ENCODE measurements at places on chromosomes 1 and 21. TPM values are rescaled to one million over a fixed set of nuclear protein-coding genes. Genes with fewer than 3 reads are reported as not detected.

DNA sequence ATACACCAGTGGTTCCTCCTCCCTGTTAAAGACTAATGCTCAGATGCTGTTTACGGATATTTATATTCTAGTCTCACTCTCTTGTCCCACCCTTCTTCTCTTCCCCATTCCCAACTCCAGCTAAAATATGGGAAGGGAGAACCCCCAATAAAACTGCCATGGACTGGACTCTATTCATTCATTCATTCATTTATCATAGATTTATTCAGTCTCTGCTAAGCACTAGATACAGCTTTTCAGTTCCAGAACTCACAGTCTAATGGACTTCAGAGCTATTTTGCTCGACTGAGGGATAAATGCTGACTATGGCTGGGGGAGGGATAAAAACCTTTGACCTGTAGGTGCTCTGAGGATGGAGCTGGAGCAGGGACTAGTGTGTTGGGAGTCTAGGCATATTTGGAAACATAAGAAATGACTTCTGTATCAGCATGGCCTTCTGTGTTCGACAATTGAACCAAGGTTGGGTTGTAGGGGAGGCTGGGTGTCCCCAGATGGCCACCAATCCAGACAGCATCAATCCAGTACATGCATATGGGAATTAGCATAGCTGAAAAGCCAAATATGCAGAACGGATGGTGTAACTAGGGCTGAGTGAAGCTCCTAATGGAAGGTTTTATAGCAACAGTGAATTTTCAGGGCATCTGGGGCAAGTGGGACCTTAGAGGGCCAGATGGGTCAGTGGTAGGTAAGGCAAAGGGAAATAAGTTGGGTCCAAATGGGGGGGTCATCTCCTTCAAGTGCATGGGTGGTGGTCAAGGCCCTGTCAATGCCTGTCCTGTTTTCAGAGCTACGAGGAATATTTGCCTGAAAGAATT lies 4.1 kb downstream of the APOA2 start:
- H3K27ac ChIP-seq: no peak overlapping the region
- DNase-seq: no peak
- no peaks in the 10 kb centered on the region for H3K4me1 ChIP-seq
- no peaks in the 10 kb centered on the region for H3K36me3 ChIP-seq

ARHGEF11 gene
- 113 TPM for total RNA-seq

- DNase-seq: no peak
- no peak overlapping the region for H3K4me3 ChIP-seq
- H3K27ac ChIP-seq: no peak overlapping the region
- no peaks in the 10 kb centered on the region for H3K36me3 ChIP-seq
Observed at GRCh38 chr1:89688607-89689006, 55.7 kb downstream of the LRRC8C start.

DNA sequence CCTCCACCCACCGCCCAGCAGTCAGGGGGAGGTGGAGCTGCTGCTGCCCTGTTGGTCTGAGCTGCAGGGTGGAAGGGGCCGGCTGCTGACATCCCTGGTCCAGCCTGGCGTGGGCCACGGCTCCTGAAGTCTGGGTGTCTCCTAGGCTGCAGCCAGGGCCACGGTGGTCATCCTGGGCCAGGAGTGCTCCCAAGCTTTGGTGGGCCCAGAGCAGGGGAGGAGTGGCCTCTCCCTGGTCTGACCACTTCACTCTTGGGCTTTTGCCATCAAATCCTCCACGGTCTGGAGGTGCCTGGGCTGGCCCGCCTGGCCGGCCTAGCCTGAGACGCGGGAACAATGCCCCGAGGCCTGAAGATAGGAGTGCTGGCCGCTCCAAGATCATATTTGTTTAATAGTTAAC lies 5.8 kb downstream of the PRDM16 start:
- DNase-seq: no peak
- H3K4me1 ChIP-seq: peaks cover 5% of the 10 kb centered on the region
- H3K27me3 ChIP-seq: no peaks in the 10 kb centered on the region
- no peak overlapping the region for H3K27ac ChIP-seq
- no peak overlapping the region for H3K4me3 ChIP-seq
- no peaks in the 10 kb centered on the region for H3K36me3 ChIP-seq

DNA sequence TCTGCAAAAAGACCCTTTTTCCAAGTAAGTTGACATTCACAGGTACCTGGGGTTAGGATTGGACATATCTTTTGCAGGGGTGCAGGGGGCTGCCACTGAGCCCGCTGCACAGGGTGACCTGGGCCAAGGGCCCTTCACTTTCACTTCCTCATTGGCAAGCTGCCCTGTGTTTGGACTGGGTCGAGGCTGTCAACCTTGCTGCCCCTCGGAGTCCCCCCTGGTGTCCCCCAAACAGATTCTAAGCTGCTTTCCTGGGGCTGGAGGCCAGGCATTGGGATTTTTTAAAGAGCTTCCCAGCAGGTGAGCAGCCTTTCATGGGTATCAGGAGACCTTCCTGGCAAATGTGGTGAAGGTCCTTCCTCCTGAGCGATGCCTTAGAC lies 7.9 kb upstream of the UMODL1 start:
- H3K4me1 ChIP-seq: no peaks in the 10 kb centered on the region
- no peak overlapping the region for H3K27ac ChIP-seq
- H3K4me3 ChIP-seq: no peak overlapping the region
- no peaks in the 10 kb centered on the region for H3K36me3 ChIP-seq

DNA sequence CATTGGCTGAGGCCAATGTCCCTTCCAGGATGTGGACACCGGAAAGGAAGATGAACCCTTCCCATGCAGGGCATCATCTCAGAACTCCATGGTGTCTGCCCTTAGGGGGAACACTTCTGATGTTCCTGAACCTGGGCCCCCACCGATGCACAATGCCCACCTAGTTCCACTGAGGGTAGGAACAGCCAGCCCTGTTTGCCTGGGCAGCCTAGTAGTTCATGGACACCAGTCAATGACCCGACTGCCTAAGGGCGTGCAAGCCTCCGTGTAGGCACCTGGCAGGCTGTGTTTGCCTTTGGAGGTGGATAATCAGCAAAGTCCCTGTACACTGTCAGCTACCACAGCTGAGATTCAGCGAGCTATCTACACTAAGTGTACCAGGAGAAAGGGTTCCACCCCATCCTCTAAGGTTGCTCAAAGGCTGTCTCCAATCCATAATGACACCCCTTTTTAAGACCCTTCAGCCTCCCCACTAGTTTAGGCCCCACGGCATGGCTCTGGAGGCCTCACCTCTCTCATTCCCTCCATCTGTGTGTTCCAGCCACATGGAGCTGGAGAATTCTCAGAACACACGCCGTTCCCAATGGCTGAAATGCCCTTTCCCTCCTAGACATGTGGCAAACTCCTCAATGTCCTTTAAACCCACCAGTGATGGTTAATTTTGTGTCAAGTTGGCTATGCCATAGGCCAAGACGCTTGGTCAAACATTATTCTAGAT lies 124.8 kb upstream of the EDN2 start:
- no peaks in the 10 kb centered on the region for H3K27me3 ChIP-seq
- H3K4me3 ChIP-seq: no peak overlapping the region
- H3K4me1 ChIP-seq: no peaks in the 10 kb centered on the region
- no peak overlapping the region for H3K27ac ChIP-seq
- H3K36me3 ChIP-seq: no peaks in the 10 kb centered on the region

DNA sequence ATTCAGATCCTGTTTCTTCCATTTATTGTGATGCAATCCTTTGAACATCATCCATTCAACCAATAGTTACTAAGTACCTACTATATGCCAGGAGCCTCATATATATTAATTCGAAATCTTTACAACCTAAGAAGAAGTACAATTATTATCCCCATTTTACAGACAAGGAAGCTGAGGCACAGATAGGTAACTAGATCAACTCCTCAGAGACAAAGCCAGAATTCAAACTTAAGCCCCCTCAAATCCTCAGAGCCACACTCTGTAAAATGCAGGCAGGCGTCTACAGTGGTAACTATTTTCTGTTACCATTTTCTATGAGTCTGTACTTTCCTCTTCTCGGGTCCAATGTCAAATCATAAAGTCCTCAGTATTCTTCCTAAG lies 107.9 kb downstream of the SLC45A1 start:
- DNase-seq: no peak
- no peaks in the 10 kb centered on the region for H3K36me3 ChIP-seq
- H3K4me1 ChIP-seq: peaks cover 27% of the 10 kb centered on the region
- H3K27me3 ChIP-seq: no peaks in the 10 kb centered on the region
- no peak overlapping the region for H3K4me3 ChIP-seq

- peaks cover 44% of the 10 kb centered on the region for H3K4me1 ChIP-seq
- H3K27ac ChIP-seq: peak overlapping the region; percentile 39
- peak; percentile 92 for DNase-seq
- no peaks in the 10 kb centered on the region for H3K36me3 ChIP-seq
Observed at GRCh38 chr1:39952359-39953110, 2.4 kb upstream of the MFSD2A start.

DNA sequence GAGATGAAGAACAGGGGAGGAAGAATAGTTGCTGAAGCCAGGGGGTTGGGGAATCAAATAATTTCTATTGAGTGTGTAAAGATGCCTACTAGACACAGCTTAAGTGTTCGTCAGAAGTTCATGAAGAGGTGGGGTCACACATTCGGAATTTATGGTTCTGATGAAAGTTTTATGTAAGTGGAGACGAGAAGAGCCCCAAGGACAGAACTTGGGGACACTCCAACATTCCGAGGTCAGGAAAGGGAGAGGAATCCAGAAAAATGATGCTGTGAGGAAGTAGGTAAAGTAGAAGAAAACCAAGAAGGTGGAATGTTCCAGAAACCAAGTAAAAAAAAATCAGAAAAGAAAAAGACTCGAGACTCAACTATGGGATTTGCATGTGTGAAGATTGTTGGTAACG lies 272.5 kb downstream of the SIPA1L2 start:
- H3K27ac ChIP-seq: no peak overlapping the region
- H3K36me3 ChIP-seq: no peaks in the 10 kb centered on the region
- DNase-seq: no peak
- no peak overlapping the region for H3K4me3 ChIP-seq
- no peaks in the 10 kb centered on the region for H3K27me3 ChIP-seq
- H3K4me1 ChIP-seq: no peaks in the 10 kb centered on the region

DNA sequence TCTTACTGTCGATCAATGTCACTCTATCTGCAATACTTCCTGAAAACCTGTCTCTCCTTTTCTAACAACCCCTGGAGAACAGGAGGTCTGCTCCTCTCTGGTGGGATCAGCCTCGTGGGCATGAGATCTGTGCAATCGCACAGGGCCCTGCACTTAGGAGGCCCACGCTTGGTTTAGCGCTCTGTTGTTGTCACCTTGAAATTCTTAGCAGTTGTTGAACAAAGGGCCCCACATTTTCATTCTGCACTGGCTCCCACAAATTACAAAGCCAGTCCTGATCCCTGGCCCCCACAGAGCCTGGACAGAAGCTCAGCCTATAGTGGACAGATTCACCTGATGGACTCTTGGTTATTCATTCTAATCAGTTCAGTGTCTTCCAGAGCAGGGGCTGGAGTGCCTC lies 18.6 kb downstream of the SPOCD1 start:
- DNase-seq: no peak
- H3K27ac ChIP-seq: no peak overlapping the region

- no peaks in the 10 kb centered on the region for H3K27me3 ChIP-seq
- H3K4me3 ChIP-seq: no peak overlapping the region
- H3K36me3 ChIP-seq: no peaks in the 10 kb centered on the region
- peaks cover 7% of the 10 kb centered on the region for H3K4me1 ChIP-seq
Observed at GRCh38 chr1:205472737-205473441, 17.0 kb upstream of the BLACAT1 start.

DNA sequence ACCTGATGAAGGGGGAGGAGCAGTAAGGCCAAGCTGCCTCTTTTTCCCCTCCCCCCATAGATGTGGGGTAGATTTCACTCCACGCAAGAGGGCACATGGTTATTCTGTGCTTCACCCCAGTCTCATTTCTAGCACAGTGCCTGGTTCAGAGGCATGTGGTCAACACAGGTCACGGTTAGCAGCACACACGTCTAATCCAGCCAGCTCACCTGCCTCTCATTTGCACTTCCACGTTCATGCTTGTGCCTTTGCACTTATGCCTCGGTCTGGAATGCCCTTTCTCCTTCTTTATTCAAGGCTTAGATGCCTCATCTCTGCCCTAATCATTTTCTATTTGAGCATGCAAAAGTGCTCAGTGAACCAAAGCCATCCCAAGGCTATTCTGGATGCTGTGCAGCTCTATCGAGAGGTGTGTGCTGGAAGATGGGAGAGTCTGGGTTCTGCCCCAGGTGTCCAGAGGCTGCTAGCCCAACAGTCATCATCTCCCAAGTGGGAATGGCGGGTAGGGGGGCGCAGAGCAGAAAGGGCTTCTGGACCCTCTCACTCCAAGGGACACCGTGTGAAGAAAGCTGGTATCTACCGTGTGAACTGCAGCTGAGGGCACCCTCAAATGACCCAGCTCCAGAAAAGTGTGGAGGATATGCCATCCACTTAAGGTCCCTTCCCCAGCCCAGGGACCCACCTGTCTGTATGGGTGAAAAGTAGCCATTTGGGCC lies 2.1 kb upstream of the A3GALT2 start:
- no peaks in the 10 kb centered on the region for H3K27me3 ChIP-seq
- H3K4me1 ChIP-seq: peaks cover 7% of the 10 kb centered on the region
- H3K27ac ChIP-seq: no peak overlapping the region
- H3K4me3 ChIP-seq: no peak overlapping the region
- no peak for DNase-seq

- no peak overlapping the region for H3K4me3 ChIP-seq
- H3K36me3 ChIP-seq: no peaks in the 10 kb centered on the region
- H3K27ac ChIP-seq: no peak overlapping the region
- no peak for DNase-seq
Observed at GRCh38 chr1:230708631-230709580, 5.0 kb downstream of the AGT start.

DNA sequence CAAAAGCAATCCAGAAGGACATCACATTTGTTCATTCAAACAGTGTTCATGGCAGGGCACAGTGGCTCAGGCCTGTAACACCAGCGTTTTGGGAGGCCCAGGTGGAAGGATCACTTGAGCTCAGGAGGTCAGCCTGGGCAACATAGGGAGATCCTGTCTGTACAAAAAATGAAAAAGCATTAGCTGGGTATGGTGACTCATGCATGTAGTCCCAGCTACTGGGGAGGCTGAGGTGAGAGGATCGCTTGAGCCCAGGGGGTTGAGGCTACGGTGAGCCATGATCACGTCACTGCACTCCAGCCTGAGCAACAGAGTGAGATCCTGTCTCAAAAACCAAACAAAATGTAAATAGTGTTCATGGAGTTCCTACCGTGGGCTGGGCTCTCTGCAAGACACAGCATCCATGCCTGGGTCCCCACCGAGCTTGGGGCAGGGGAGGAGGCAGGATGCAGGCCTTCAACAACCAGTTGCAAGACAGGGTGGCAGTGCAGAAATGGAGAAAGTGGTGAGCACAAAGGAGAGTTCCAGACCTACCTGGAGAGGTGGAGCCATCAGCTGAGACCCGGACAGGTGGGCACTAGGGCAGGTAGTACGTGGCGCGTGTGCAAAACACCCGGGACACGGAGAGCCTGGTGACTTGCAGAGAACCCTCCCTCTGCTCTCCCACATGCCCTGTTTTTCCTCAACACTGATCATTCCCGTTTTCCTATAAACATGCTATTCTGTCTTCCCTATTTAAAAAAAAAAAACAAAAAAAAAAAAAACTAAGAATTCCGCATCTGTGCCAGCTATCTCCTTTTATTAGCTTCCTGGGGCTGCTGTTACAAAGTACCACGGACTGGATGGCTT lies 138.9 kb downstream of the TOMM20 start:
- peaks cover 41% of the 10 kb centered on the region for H3K4me1 ChIP-seq
- no peak for DNase-seq
- no peaks in the 10 kb centered on the region for H3K27me3 ChIP-seq
- H3K36me3 ChIP-seq: no peaks in the 10 kb centered on the region
- H3K4me3 ChIP-seq: no peak overlapping the region
- H3K27ac ChIP-seq: no peak overlapping the region

GRCh38 chr1:168148916-168149315 lies 12.2 kb upstream of the GPR161 start:
- peaks cover 5% of the 10 kb centered on the region for H3K4me1 ChIP-seq
- peak overlapping the region; percentile 12 for H3K27ac ChIP-seq
- H3K27me3 ChIP-seq: no peaks in the 10 kb centered on the region
- no peak overlapping the region for H3K4me3 ChIP-seq
- no peak for DNase-seq
- no peaks in the 10 kb centered on the region for H3K36me3 ChIP-seq

CFAP74 gene
- 25.5 TPM for total RNA-seq

ITLN2 gene
- 6.4 TPM for total RNA-seq

Measured in testis (tissue), 5 donors.